AG10803 (cell line): ENCODE measurements at places on chromosomes 2 and 18.

GRCh38 chr2:25341011-25341727 is 556 bp downstream of the DNMT3A start:
- no peak for DNase-seq

DNA sequence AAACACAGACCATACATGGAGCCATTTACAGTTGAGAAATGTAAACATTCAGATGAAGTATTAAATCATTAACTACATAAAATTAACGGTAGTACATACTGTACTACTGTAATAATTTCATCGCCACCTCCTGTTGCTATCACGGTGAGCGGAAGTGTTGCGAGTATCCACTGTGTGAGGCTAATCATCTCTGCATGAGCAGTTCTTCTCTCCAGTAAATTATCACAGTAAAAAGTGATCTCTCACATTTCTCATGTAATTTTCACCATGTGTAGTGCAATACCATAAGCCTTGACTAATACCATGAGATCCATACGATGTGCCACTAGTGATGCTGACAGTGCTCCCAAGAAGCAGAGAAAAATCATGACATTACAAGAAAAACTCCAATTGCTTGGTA is 21.9 kb downstream of the SMAD2 start:
- no peak for DNase-seq

DNA sequence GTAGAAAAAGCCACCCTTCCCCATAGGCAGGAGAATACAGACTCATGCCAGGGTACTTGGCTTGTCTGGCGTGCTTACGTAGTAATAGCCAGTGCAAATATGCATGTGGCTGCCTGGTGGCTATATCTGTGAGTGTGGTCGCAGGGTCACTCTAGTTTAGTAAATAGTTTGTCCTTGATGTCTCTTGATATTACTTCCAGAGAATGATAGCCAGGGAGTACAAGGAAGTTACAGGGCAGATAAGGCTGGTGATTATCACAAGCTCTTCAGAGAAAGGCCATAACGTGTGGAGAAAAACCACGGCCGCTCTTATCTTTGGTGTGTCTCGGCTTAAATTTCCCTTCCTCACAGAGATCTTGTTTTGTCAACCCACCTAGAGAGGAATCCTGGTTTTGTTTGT is 54.3 kb upstream of the SLC39A10 start:
- no peak for DNase-seq

DNA sequence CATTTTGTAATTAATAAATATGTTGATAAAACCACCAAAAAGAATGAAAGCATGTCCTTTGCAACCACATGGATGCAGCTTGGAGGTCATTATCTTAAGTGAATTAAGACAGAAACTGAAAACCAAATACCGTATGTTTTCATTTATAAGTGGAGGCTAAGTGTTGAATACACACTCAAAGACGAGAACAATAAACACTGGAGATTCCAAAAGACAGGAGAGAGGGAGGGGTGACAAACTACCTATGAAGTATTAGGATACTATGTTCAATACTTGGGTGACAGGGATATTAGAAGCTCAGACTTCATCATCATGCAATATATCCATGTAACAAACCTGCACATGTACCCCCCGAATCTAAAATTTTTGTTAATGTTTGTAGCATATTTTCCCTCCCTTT is 7.0 kb downstream of the ERLEC1 start:
- DNase-seq, result no peak

GRCh38 chr2:209974576-209974975 is 27.9 kb upstream of the RPE start:
- DNase-seq, result no peak

- no peak for DNase-seq
Observed at GRCh38 chr2:240574386-240575100, 6.3 kb downstream of the RNPEPL1 start.

GRCh38 chr2:147045113-147045512 is 799.7 kb upstream of the ACVR2A start:
- peak; percentile 50 for DNase-seq

DNA sequence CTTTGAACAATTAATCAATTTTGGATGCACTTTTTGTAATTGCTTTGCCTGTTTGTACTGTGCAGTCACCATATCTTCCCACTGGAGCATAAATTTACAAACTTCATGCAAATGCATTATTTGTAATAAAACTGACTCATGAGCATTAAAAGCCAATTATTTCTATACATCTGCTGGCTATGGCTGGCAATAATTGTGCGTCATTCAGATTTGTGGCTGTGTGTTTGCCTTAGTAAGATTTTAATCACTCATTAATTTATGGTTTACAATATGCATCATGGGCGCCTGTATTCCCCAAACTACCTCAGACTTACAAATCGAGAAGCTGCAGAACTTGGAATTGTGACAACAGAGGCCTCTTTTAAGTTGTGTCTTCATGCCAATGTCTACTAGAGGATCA is 132.4 kb upstream of the TRIB2 start:
- DNase-seq, result no peak

DNA sequence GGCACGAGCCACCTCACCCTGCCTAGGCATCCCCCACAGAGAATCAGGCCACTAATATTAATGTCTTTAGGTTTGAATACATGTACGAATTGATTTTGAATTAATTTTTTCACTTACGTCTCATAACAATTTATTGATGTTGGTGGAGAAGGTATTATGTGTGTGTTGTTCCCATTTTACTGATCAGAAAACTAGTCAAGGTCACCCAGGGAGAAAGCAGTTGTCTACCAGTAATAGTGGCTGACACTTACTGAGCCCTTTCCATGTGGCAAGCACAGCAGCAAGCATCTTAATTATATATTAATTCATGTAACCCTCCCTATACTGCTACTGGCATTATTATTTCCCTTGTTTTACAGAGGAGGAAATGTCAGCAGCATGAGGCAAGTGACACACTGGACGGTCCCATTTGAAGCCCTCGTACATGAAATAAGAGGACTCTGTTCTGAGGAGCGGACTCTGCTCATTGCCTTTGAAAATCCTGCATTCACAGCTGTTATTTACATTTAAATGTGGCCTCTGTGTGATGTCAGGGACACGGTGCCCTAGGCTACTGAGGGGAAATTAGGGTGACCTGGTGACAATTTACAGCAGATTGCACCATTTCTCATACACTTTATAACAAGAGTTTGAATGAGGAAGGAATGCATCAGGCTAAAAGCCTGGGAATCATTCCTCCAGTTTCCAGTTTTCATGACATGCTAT is 30.9 kb upstream of the KCNE4 start:
- DNase-seq, result peak; percentile 30

- DNase-seq, result no peak
Observed at GRCh38 chr2:230410861-230411569, 5.0 kb upstream of the SP100 start.

DNA sequence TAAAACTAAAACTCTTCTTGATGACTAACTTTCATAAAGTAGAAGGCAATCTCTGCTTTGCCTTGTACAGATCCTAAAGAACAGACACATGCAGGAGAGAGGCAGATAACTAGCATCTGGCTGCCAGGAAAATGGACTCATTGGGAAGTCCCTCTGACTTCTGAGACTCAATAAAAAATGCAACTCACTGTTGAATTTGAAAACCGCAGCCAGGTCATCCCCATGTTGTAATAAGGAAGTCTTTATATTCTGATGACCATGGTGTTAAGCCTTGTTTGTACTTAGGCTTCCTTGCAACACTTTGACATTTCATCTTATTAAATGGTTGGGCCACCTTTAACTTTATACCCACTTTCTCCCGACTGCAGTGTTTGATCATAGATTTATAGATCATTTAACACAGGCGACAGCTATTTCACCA is 375.1 kb upstream of the KCNH7 start:
- peak; percentile 77 for DNase-seq

DNA sequence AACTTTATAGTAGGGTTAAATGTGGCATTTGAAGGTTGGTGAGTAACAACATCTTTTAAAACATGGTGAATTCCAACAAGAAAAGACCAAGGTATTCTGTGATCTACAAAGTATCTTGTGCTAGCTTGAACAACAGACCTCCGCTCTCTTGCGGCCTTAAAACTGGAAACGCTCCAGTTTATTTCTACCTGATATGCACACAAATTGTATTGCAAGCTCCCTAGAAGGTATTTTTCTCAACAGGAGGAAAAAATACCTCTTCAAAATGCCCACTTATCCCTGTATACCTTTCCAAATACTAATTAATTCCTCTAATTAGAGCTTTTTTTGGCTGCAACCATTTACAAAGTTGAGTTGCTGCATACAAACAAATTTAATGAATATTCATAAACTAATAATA is 69.5 kb downstream of the KCNH7 start:
- DNase-seq, result no peak

DNA sequence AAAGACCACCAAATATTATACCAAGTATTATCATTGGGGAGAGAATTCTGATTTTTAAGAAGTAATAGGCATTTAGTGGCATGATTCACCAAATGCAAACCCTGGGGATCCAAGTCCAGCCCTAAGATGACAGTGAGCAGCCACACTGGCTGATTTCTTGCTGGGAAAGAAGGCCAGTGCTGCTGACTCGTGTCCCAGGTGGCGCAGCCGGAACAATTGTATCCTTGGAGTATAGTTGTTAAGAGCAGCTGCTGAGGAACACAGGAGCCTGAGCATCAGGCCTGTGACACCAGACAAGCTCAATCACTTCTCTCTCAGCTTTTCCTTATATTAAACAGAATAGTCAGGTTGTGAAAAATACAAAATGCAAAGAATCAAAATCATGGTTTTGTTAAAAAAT is 48.4 kb downstream of the LRP1B start:
- no peak for DNase-seq

GRCh38 chr2:20474757-20475566 is 28.1 kb downstream of the RHOB start:
- no peak for DNase-seq

DNA sequence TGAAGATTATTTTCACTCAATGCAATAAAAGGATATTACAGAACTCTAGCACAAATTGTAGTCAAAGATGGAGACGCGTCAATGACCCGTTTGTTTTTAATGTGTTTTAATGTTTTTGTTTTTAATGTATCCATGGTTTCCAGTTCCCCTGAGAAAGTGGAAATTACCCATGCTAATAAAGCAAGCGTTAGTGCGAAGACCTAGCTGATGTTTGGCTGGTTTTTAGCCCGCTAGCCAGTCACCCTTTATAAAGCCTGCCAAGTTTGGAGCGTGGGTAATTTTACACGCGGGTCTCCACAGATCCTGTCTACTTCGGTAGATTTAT is 430 bp upstream of the CHMP1B start:
- DNase-seq, result peak; percentile 80

DNA sequence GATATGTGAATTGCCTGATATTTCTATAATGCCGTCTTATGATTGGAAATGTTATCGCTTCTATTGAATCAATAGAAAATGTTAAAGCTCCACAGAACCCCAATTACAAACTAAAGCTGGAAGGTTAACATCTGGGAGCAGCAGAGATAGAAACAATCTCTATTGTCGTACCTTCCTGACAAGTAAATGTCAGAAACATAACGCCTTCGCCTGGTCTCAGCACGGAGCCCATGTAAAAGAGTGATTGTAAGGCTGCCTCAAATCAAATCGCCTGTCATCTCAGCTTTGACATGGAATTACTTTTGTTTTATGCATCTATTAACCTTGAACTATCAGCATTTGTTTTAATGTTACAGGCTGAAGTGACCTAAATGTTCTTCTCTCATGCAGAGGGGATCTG is 885.9 kb upstream of the PIK3C3 start:
- no peak for DNase-seq

DNA sequence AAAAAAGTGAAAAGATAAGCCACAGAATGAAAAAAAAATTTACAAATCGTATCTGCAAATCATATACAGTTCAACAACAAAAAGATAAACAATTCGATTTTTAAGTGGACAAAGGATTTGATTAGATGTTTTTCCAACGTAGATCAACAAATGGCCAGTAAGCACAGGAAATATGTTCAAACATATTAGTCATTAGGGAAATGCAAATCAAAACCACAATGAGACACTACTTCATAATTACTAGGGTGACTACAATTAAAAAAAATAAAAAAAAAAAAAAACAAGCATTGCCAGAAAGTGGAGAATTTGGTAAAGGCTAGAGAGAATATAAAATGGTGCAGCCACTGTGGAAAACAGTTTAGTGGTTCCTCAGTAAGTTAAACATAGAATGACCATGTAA is 38.3 kb upstream of the RNU4ATAC start:
- no peak for DNase-seq

DNA sequence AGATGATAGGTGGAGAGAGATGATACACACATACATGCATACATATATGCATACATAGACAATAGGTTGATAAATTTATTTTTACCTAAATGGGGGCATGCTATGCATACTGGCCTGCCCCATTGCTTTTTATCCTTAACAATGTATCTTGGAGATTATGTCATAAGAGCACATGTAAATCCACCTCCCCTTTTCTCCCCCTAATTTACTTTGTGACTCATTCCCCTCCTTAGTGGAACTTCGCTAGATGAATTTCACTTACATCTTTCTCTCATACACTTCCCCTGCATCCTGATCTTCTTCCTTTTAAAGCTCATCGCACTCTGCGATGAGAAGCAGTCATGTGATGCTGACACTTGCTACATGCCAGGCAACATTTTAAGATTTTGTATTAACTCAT is 223.6 kb downstream of the C1D start:
- no peak for DNase-seq

- no peak for DNase-seq
Observed at GRCh38 chr2:15761056-15761455, 169.4 kb downstream of the DDX1 start.

DNA sequence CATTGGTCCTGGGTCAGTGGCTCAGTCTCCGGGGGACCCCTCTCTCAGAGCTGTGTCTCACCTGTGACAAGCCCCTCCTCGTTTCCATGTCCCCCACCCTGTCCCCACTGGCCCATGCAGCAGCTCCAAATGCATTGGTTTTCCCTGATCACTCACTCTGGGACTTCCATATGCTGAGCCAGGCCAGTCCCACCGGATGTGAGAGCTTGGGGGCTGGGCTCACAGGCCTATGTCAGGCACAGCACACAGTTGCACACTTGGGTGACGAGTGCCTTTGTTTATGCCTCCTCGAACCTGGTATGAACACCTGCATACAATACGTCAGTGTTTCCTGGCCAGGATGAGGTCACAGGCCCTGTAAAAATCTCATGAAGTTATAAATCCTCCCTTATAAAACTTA is 232.5 kb downstream of the TFCP2L1 start:
- DNase-seq, result no peak

GRCh38 chr2:151973901-151974199 is 125.0 kb downstream of the CACNB4 start:
- DNase-seq, result peak; percentile 3

DNA sequence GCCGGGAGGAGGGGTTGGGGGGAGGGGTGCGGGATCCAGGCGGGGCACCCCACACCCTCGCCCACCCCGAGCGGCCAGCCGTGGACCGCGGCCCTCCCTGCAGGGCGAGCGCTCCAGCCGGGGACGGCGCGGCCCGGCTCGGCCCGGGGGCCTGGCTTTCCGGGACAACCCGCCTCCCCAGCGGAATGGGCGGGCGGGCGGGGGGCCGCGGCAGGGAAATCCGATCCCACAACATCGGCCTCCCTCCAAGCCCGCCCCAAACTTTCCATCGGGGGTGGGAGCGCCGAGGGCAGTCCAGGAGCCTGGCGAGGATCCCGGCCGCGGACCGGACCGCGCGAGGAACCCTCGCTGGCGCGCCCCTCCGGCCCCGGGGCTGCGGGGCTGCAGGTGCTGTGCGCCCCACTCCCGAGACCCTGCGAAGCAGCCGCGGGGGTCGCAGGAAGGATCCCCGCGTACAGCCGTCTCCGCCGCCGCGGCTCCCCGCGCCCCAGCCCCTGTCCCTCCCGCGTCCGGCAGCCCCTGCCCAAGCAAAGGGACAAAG is 529 bp downstream of the SEMA4C start:
- DNase-seq, result peak; percentile 71
